ENCODE measurements at places on chromosomes 11 and 22. TPM values are rescaled to one million over a fixed set of nuclear protein-coding genes. Genes with fewer than 3 reads are reported as not detected.

DNA sequence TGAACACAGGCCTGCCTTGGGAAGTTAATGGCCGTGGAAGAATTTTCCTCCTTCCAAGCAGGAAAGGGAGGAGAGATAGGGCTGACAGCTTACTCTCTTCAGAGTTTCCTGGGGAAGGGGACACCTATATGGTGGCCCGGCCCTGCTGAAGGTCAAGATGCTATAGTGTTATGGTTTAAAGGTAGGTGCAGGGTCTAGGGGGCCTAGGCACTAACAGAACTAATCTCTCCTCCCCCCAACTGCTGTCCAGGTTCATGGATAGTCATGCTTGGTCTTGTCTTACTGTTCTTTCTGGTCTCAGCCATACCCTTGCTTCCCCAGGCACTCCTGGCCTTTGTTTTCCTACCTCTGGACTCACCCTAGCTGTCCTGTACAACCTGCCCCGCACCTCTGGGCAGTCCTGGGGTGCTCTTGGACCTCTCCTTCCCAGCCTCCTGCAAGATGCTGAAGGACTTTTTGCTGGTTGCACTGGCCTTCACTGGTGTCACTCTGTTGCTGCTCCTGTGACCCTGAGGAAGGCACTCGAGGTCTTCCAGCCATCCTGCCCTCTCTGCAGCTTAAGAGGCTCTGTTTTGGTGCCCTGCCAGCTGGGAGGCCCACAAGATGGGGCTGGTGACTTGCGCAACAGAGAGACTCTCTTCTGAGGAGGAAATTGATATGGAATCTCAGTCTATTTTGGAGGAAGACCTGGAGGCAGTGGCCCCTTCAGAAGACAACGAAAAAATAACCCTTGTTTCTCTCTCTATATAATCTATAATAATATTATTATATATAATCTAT is 17.9 kb downstream of the SEC14L3 start:
- DNase-seq: no peak
- no peak overlapping the region for H3K4me3 ChIP-seq

- DNase-seq: no peak
- no peaks in the 10 kb centered on the region for H3K4me1 ChIP-seq
- H3K27ac ChIP-seq: no peak overlapping the region
Observed at GRCh38 chr22:41181349-41182241, 23.5 kb upstream of the L3MBTL2 start.

Gene GLYATL2
- 2.3 TPM for total RNA-seq

DNA sequence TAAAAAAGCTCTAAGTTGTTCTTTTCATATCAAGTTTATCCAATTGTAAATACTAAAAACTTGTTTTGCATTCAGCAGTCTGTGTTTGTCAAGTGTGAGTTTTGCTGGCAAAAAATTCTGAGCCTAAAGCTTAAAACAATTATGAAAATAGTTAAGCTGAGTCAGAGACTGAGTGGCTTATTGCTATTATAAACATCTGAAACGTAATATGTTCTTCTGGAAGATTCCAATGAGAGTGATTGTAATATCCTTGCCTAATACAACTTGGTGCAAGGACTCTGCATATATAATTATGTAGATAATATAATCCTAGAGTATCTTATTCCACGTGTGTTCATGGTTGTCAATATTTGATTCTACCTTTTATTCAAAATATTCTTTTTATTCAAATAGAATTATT is 14.1 kb upstream of the NUP50 start:
- no peak for DNase-seq
- no peaks in the 10 kb centered on the region for H3K4me1 ChIP-seq
- no peak overlapping the region for H3K4me3 ChIP-seq
- H3K27me3 ChIP-seq: no peaks in the 10 kb centered on the region
- H3K36me3 ChIP-seq: peaks cover 4% of the 10 kb centered on the region
- no peak overlapping the region for H3K27ac ChIP-seq

Gene RAB38
- total RNA-seq: 4.7 TPM

- H3K4me3 ChIP-seq: peak overlapping the region; percentile 96
- peaks cover 29% of the 10 kb centered on the region for H3K4me1 ChIP-seq
- no peaks in the 10 kb centered on the region for H3K36me3 ChIP-seq
- no peak for DNase-seq
- peak overlapping the region; percentile 89 for H3K27ac ChIP-seq
Observed at GRCh38 chr11:66479394-66480116, 679 bp upstream of the DPP3 start.

- H3K36me3 ChIP-seq: no peaks in the 10 kb centered on the region
- H3K4me3 ChIP-seq: no peak overlapping the region
- H3K27me3 ChIP-seq: no peaks in the 10 kb centered on the region
- peaks cover 22% of the 10 kb centered on the region for H3K4me1 ChIP-seq
- DNase-seq: no peak
Observed at GRCh38 chr11:128345316-128345715, 242.0 kb downstream of the ETS1 start.

- no peaks in the 10 kb centered on the region for H3K36me3 ChIP-seq
- no peaks in the 10 kb centered on the region for H3K27me3 ChIP-seq
- H3K4me3 ChIP-seq: no peak overlapping the region
- no peak overlapping the region for H3K27ac ChIP-seq
Observed at GRCh38 chr11:111393096-111393495, 14.0 kb upstream of the POU2AF1 start.

GRCh38 chr22:32048069-32048468 is 5.0 kb downstream of the SLC5A1 start:
- H3K4me3 ChIP-seq: no peak overlapping the region
- H3K27me3 ChIP-seq: peaks cover 12% of the 10 kb centered on the region
- H3K4me1 ChIP-seq: no peaks in the 10 kb centered on the region
- H3K27ac ChIP-seq: no peak overlapping the region

GRCh38 chr11:2172676-2173075 is 1.1 kb upstream of the TH start:
- no peaks in the 10 kb centered on the region for H3K27me3 ChIP-seq
- no peak overlapping the region for H3K27ac ChIP-seq
- DNase-seq: no peak
- H3K4me3 ChIP-seq: no peak overlapping the region
- peaks cover 3% of the 10 kb centered on the region for H3K4me1 ChIP-seq

Gene FAM83F
- total RNA-seq: 2.8 TPM

GRCh38 chr11:133927690-133928627 is 28.8 kb downstream of the IGSF9B start:
- H3K27ac ChIP-seq: peak overlapping the region; percentile 86
- H3K4me3 ChIP-seq: no peak overlapping the region
- no peaks in the 10 kb centered on the region for H3K36me3 ChIP-seq
- DNase-seq: peak; percentile 77
- peaks cover 7% of the 10 kb centered on the region for H3K4me1 ChIP-seq
- H3K27me3 ChIP-seq: no peaks in the 10 kb centered on the region

GRCh38 chr22:20223421-20224255 is 44.5 kb downstream of the RTN4R start:
- H3K27ac ChIP-seq: peak overlapping the region; percentile 27
- H3K4me3 ChIP-seq: no peak overlapping the region
- no peak for DNase-seq
- peaks cover 5% of the 10 kb centered on the region for H3K4me1 ChIP-seq

Gene KRTAP5-9
- total RNA-seq: not detected

- peak overlapping the region; percentile 54 for H3K27ac ChIP-seq
- H3K4me1 ChIP-seq: no peaks in the 10 kb centered on the region
- DNase-seq: no peak
- H3K36me3 ChIP-seq: no peaks in the 10 kb centered on the region
- H3K4me3 ChIP-seq: no peak overlapping the region
Observed at GRCh38 chr22:27397954-27398342, 403.6 kb downstream of the MN1 start.

DNA sequence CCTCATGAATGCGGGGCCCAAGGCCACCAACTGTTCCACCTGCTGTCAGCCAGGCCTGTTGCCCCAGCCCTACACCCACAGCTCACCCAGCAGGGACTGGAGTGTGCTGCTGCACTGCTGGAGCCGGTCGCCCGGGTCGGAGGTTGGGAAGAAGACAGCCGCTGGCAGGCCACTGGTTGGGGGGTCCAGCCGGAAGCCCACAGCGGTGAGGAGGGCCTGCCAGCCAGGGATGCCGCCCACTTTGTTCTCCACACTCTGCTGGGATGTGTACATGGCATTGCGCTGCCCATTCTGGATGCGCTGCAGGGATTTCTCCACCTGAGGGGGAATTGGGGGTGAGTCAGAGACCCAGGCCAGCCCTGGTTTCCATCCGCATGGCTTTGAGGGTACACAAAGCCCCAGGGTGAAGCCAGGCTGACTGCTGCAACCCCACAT is 74.2 kb upstream of the PITPNB start:
- no peaks in the 10 kb centered on the region for H3K4me1 ChIP-seq
- H3K36me3 ChIP-seq: no peaks in the 10 kb centered on the region
- H3K4me3 ChIP-seq: no peak overlapping the region
- no peak for DNase-seq

Gene SAA4
- not detected for total RNA-seq

GRCh38 chr11:36161572-36161971 is 127.7 kb downstream of the COMMD9 start:
- no peak overlapping the region for H3K27ac ChIP-seq
- H3K27me3 ChIP-seq: no peaks in the 10 kb centered on the region
- peaks cover 14% of the 10 kb centered on the region for H3K4me1 ChIP-seq
- H3K4me3 ChIP-seq: no peak overlapping the region

DNA sequence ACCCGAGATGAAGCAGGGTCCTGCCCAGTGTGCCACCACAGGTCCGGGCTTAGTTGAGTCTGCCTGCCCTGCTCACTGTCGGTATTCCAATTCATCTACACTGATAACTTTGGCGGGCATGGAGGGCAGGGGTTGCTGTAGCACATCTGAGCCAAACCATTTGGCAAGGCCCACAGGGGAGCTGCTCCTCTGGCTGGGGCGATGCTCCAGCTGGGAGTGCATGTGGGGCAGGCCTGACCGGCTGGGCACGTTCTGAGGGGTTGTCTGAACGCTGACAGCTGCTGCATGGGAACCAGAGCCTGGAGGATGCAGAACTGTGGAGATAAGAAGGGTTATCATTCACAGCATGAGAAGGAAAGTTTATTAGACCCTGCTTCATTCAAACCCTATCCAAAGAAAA is 40.4 kb downstream of the DRG1 start:
- peak overlapping the region; percentile 27 for H3K4me3 ChIP-seq
- DNase-seq: no peak
- H3K4me1 ChIP-seq: no peaks in the 10 kb centered on the region
- H3K36me3 ChIP-seq: peaks cover 18% of the 10 kb centered on the region
- H3K27me3 ChIP-seq: no peaks in the 10 kb centered on the region
- peak overlapping the region; percentile 68 for H3K27ac ChIP-seq

Gene TBX10
- total RNA-seq: not detected

GRCh38 chr11:121300313-121300971 is 7.9 kb downstream of the SC5D start:
- peaks cover 41% of the 10 kb centered on the region for H3K4me1 ChIP-seq
- no peak overlapping the region for H3K4me3 ChIP-seq
- H3K27me3 ChIP-seq: no peaks in the 10 kb centered on the region
- no peak overlapping the region for H3K27ac ChIP-seq

- no peak overlapping the region for H3K27ac ChIP-seq
- DNase-seq: peak; percentile 86
- H3K4me1 ChIP-seq: peaks cover 21% of the 10 kb centered on the region
- H3K36me3 ChIP-seq: no peaks in the 10 kb centered on the region
- H3K4me3 ChIP-seq: no peak overlapping the region
Observed at GRCh38 chr11:2194877-2195755, 23.5 kb upstream of the TH start.

- no peak overlapping the region for H3K4me3 ChIP-seq
- peaks cover 20% of the 10 kb centered on the region for H3K4me1 ChIP-seq
- DNase-seq: no peak
- no peak overlapping the region for H3K27ac ChIP-seq
- peaks cover 2% of the 10 kb centered on the region for H3K36me3 ChIP-seq
- no peaks in the 10 kb centered on the region for H3K27me3 ChIP-seq
Observed at GRCh38 chr11:6229911-6230310, 4.5 kb downstream of the FHIP1B start.

- no peak overlapping the region for H3K27ac ChIP-seq
- no peak for DNase-seq
- no peaks in the 10 kb centered on the region for H3K36me3 ChIP-seq
- H3K27me3 ChIP-seq: no peaks in the 10 kb centered on the region
Observed at GRCh38 chr11:12133547-12134235, 23.3 kb downstream of the MICAL2 start.

Gene PANX3
- not detected for total RNA-seq

Gene AMPD3
- 2.2 TPM for total RNA-seq

- H3K27ac ChIP-seq: no peak overlapping the region
- H3K36me3 ChIP-seq: no peaks in the 10 kb centered on the region
- no peak overlapping the region for H3K4me3 ChIP-seq
- H3K4me1 ChIP-seq: peaks cover 5% of the 10 kb centered on the region
Observed at GRCh38 chr11:74577624-74578396, 14.6 kb upstream of the POLD3 start.

Gene APOBEC3A
- not detected for total RNA-seq

DNA sequence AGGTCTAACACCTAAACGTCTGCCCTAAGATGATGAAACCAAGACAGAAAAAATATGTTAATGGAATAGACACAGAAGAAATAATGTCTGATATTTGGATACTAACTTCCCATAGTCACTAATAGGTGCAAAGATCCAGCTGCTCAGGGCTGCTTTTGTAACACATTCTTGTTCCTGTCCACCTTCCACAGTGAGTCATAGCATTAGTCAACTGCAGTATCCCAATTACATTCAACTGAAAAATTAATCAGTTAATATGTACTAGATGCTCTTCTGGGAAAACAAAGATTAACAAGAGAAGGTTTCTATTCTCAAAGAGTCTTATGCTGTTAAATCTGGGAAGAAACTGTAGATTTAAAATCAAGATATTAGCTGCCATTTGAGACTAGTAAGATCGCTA is 47.6 kb downstream of the HEPHL1 start:
- H3K4me1 ChIP-seq: no peaks in the 10 kb centered on the region
- H3K36me3 ChIP-seq: no peaks in the 10 kb centered on the region
- DNase-seq: no peak
- H3K27ac ChIP-seq: no peak overlapping the region
- H3K4me3 ChIP-seq: no peak overlapping the region

Measured in neural crest cell (in vitro differentiated cells).